ENCODE measurements at places on chromosomes 1 and 21. TPM values are rescaled to one million over a fixed set of nuclear protein-coding genes. Genes with fewer than 3 reads are reported as not detected.

The APOBEC4 gene
- total RNA-seq: not detected

The CGN gene
- total RNA-seq: 5.2 TPM

The ICOSLG gene
- total RNA-seq: 1.3 TPM

The NBPF4 gene
- total RNA-seq: not detected

The TSPAN2 gene
- 2.7 TPM for total RNA-seq

The SPRR3 gene
- total RNA-seq: not detected

The TNFAIP8L2 gene
- not detected for total RNA-seq

The NUP210L gene
- total RNA-seq: not detected

The CDA gene
- total RNA-seq: 4.4 TPM
